ENCODE measurements at places on chromosomes 7 and 10.

- H3K4me3 ChIP-seq = peak overlapping the region; percentile 44
- no peak overlapping the region for H3K27ac ChIP-seq
- no peaks in the 10 kb centered on the region for H3K36me3 ChIP-seq
- peak; percentile 87 for DNase-seq
- peaks cover 15% of the 10 kb centered on the region for H3K27me3 ChIP-seq
These were observed 316.5 kb downstream of the ADARB2 start for GRCh38 chr10:1420661-1421362.

- no peaks in the 10 kb centered on the region for H3K27me3 ChIP-seq
- H3K27ac ChIP-seq = no peak overlapping the region
- H3K4me3 ChIP-seq = no peak overlapping the region
- DNase-seq = no peak
- no peaks in the 10 kb centered on the region for H3K4me1 ChIP-seq
- no peaks in the 10 kb centered on the region for H3K36me3 ChIP-seq
These were observed 13.6 kb upstream of the ITGB1 start for GRCh38 chr10:32971536-32972091.

GRCh38 chr7:6536262-6537260 is 14.7 kb downstream of the GRID2IP start:
- no peaks in the 10 kb centered on the region for H3K4me1 ChIP-seq
- peak; percentile 75 for DNase-seq
- no peak overlapping the region for H3K27ac ChIP-seq

- peaks cover 100% of the 10 kb centered on the region for H3K27me3 ChIP-seq
- H3K4me1 ChIP-seq = peaks cover 52% of the 10 kb centered on the region
These were observed 4.1 kb downstream of the VAX1 start for GRCh38 chr10:117134056-117134305.

DNA sequence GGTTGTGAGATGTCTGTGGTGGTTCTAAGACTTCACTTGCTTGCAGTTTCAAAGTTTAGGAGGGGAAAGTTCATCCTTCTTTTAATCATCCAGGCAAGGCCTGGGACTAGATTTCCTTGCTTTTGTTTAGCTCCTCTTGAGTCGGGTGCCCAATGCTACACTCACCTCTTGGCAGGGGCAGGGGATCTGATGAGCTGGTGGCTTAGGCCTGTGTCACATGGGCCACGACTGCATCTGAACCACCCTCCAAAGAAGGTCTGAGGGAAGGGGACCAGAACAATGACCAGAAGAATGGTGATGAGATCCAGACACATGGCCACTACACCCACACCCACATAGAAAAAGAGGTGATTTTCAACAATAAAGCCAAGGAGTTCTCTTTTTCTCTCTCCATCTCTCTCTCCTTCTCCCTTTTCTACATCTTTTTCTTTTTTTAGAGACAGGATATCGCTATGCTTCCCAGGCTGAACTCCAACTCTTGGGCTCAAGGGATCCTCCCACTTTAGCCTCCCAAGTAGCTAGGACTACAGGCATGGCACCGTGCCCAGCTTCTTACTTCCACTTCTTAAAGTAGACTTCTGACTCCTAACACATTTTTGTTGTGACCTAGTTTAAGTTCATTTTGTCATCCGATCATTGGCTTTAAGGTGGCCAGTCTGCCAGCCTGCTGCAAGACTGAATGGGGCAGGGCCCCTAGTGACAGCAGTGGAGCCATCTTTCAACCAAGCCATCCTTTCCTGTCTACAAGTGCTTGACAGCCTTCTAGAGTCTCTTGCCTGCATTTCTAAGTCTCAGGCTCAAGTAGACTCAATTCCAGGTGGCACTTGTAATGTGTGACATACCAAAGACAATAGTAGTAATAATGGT is 350.9 kb downstream of the RNLS start:
- H3K27me3 ChIP-seq = no peaks in the 10 kb centered on the region
- H3K27ac ChIP-seq = no peak overlapping the region
- no peak overlapping the region for H3K4me3 ChIP-seq
- no peaks in the 10 kb centered on the region for H3K36me3 ChIP-seq
- peaks cover 41% of the 10 kb centered on the region for H3K4me1 ChIP-seq

GRCh38 chr10:34766811-34767494 is 48.1 kb downstream of the PARD3 start:
- peak overlapping the region; percentile 38 for H3K27ac ChIP-seq
- H3K36me3 ChIP-seq = no peaks in the 10 kb centered on the region
- H3K4me3 ChIP-seq = no peak overlapping the region

GRCh38 chr10:11167233-11167966 is 149.7 kb downstream of the CELF2 start:
- no peak overlapping the region for H3K27ac ChIP-seq
- peaks cover 52% of the 10 kb centered on the region for H3K4me1 ChIP-seq
- no peak for DNase-seq
- no peaks in the 10 kb centered on the region for H3K36me3 ChIP-seq

DNA sequence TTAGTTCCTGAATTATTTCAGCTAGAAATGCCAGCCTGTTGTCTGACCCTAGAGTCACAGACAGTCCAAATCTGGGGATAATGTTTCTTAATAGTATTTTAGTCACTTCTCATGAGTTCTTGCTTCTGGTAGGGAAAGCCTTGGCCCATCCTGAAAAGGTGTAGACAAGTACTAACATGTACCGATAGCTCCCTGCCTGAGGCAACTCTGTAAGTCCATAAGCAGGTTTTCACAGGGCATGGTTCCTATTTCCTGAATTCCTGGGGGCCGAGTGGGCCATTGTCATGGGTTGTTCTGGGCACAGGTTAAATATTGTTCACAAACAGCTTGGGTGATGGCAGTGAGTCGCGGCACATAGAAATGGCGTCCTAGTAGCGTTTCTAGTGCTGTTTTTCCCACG is 3.1 kb upstream of the ZNF117 start:
- DNase-seq = no peak
- no peaks in the 10 kb centered on the region for H3K27me3 ChIP-seq
- peaks cover 19% of the 10 kb centered on the region for H3K36me3 ChIP-seq
- no peak overlapping the region for H3K27ac ChIP-seq

DNA sequence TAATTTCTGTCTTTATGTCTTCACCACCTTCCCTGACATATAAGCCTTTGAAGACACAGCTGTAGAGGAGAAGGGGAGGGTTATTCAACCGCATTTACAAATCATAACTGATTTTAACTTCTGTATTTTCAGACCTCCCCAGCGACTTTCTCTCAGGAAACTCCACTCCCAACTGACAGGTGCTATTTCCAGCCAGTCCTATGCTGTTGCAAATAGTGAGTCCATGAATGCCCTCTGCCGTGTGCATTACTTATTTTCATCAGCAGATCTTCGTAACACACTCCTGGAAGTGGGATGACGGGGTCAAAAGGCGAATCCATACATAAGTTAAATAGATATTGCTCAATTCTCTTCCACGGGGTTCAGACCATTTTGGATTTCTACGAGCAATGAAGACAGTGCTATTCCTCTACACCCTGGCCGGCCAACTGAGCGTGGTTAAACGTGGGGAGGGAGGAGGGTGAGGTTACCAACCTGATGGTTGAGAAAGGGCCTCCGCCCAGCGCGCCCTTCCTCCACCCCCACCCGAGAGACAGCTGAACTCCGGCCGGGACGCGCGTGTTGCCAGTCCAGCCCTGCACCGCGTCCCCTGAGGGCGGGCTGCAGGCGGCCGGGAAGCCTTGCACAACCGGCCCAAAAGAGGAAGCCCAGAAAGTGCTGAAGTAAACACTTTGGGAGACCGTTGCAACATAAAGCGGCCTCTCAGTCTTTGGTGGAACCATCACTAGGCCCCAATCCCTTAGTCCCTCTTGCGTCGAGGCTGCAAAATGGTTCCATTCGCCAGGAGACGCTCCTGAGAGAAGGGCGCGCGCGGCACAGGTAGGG is at the start of gene APBB1IP:
TSS of gene APBB1IP (plus strand) at position 705 of the 825 bp plus-strand sequence. CDS start 53,986 bp downstream, outside the sequence.
- peak; percentile 24 for DNase-seq
- peaks cover 39% of the 10 kb centered on the region for H3K27me3 ChIP-seq

DNA sequence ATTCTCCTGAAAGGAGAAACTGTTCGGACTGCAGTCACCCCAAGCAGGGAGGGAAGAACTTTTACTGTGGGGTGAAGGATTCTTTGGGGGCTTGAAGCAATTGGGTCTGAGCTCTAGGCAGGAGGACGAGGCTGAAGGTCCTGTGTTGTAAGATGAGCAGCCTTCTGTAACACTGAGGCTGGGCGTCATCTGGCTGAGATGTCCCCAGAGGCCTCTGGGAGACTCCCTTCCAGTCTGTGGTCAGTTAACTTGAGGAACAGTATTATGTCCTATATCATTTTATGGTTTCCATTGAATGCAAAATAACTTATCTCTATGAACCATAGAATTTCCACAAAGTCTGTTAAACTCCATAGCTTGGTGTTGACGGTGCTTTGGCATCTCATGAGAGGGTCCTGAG is 26.3 kb downstream of the FIGNL1 start:
- no peak overlapping the region for H3K4me3 ChIP-seq
- H3K27ac ChIP-seq = no peak overlapping the region
- no peaks in the 10 kb centered on the region for H3K27me3 ChIP-seq
- H3K36me3 ChIP-seq = no peaks in the 10 kb centered on the region

- no peaks in the 10 kb centered on the region for H3K36me3 ChIP-seq
- DNase-seq = peak; percentile 52
- H3K27ac ChIP-seq = no peak within 1 kb of the TSS
- no peak within 1 kb of the TSS for H3K4me3 ChIP-seq
- H3K4me1 ChIP-seq = peaks cover 11% of the 10 kb centered on the region
- H3K27me3 ChIP-seq = no peaks in the 10 kb centered on the region
These were observed at the start of gene UPK3B for GRCh38 chr7:76509931-76510877. Gene UPK3B, plus strand, starts transcription at chr7:76510552. Its CDS starts 101 bp downstream, at chr7:76510653.

- no peak overlapping the region for H3K4me3 ChIP-seq
- H3K27me3 ChIP-seq = no peaks in the 10 kb centered on the region
- no peak overlapping the region for H3K27ac ChIP-seq
- no peak for DNase-seq
- H3K4me1 ChIP-seq = peaks cover 30% of the 10 kb centered on the region
- H3K36me3 ChIP-seq = no peaks in the 10 kb centered on the region
These were observed 30.8 kb upstream of the HECW1 start for GRCh38 chr7:43081603-43082002.

- no peaks in the 10 kb centered on the region for H3K36me3 ChIP-seq
- H3K4me1 ChIP-seq = peaks cover 7% of the 10 kb centered on the region
- H3K27ac ChIP-seq = no peak overlapping the region
- H3K27me3 ChIP-seq = no peaks in the 10 kb centered on the region
- H3K4me3 ChIP-seq = no peak overlapping the region
These were observed 332.1 kb downstream of the PTPRN2 start for GRCh38 chr7:158255558-158255957.

- peaks cover 25% of the 10 kb centered on the region for H3K4me1 ChIP-seq
- peak overlapping the region; percentile 74 for H3K4me3 ChIP-seq
- no peak overlapping the region for H3K27ac ChIP-seq
- DNase-seq = peak; percentile 33
- peaks cover 4% of the 10 kb centered on the region for H3K36me3 ChIP-seq
- peaks cover 16% of the 10 kb centered on the region for H3K27me3 ChIP-seq
These were observed 1.0 kb downstream of the SYPL1 start for GRCh38 chr7:106110885-106111654.

GRCh38 chr10:3902809-3903410 is 117.9 kb upstream of the KLF6 start:
- no peaks in the 10 kb centered on the region for H3K27me3 ChIP-seq
- no peak overlapping the region for H3K4me3 ChIP-seq
- H3K36me3 ChIP-seq = no peaks in the 10 kb centered on the region
- no peak overlapping the region for H3K27ac ChIP-seq

- no peak for DNase-seq
- H3K27me3 ChIP-seq = no peaks in the 10 kb centered on the region
- no peak overlapping the region for H3K27ac ChIP-seq
- no peak overlapping the region for H3K4me3 ChIP-seq
- no peaks in the 10 kb centered on the region for H3K36me3 ChIP-seq
- H3K4me1 ChIP-seq = peaks cover 5% of the 10 kb centered on the region
These were observed 308.2 kb downstream of the AUTS2 start for GRCh38 chr7:69906283-69906995.

- peaks cover 12% of the 10 kb centered on the region for H3K4me1 ChIP-seq
- H3K27me3 ChIP-seq = no peaks in the 10 kb centered on the region
- H3K27ac ChIP-seq = no peak overlapping the region
- H3K36me3 ChIP-seq = no peaks in the 10 kb centered on the region
- H3K4me3 ChIP-seq = no peak overlapping the region
These were observed 10.5 kb downstream of the UBTD1 start for GRCh38 chr10:97509120-97509680.

- no peak overlapping the region for H3K27ac ChIP-seq
- peak; percentile 32 for DNase-seq
- peaks cover 19% of the 10 kb centered on the region for H3K4me1 ChIP-seq
- H3K36me3 ChIP-seq = no peaks in the 10 kb centered on the region
- H3K27me3 ChIP-seq = no peaks in the 10 kb centered on the region
These were observed 126.4 kb upstream of the CCDC6 start for GRCh38 chr10:60032723-60033122.

GRCh38 chr7:47581804-47582763 is at the start of gene TNS3:
Gene TNS3, minus strand, starts transcription at chr7:47582111. Its CDS starts 142,475 bp downstream, at chr7:47439636.
- H3K36me3 ChIP-seq = no peaks in the 10 kb centered on the region
- H3K27me3 ChIP-seq = peaks cover 29% of the 10 kb centered on the region
- DNase-seq = peak; percentile 81
- H3K4me3 ChIP-seq = peak within 1 kb of the TSS; percentile 91
- peaks cover 11% of the 10 kb centered on the region for H3K4me1 ChIP-seq

GRCh38 chr7:151152643-151153513 is 14.6 kb downstream of the GBX1 start:
- H3K27me3 ChIP-seq = peaks cover 37% of the 10 kb centered on the region
- H3K36me3 ChIP-seq = no peaks in the 10 kb centered on the region
- no peak overlapping the region for H3K4me3 ChIP-seq
- H3K27ac ChIP-seq = no peak overlapping the region
- no peak for DNase-seq

DNA sequence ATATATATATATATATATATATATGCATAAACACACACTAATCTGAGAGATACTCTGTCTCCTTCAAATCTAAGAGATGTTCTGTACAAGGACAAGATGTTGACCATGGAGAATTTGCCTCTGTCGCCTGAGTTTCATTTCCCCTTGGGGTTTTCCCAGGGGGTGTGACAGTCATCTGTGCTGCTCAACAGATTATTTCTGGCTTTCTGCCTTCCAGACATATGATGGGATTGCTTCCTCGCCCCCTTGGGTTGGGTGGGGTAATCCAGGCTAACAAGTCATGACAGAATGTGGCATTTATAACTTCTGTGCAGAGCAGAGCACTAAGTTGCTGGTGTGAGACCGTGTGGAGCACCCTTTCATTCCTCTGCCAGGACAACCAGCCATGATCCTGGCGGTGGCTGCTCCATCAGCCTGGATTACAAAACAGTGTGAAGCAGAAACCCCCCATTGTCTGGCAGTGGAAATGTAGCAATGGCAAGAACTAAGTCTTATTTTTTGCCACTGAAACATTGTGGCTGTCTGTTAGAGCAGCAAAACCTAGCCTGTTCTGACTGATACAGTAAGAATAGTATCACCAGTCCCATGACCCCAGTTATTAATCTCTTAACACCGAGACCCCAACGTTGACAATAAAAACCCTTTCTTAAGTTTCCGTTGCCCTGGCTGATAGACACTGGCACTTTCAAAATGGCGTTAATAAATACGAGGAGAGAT is 13.7 kb upstream of the USP6NL start:
- no peaks in the 10 kb centered on the region for H3K4me1 ChIP-seq
- no peaks in the 10 kb centered on the region for H3K27me3 ChIP-seq
- no peak overlapping the region for H3K27ac ChIP-seq
- no peaks in the 10 kb centered on the region for H3K36me3 ChIP-seq
